ENCODE measurements at places on chromosomes 11 and 22. TPM values are rescaled to one million over a fixed set of nuclear protein-coding genes. Genes with fewer than 3 reads are reported as not detected.

DNA sequence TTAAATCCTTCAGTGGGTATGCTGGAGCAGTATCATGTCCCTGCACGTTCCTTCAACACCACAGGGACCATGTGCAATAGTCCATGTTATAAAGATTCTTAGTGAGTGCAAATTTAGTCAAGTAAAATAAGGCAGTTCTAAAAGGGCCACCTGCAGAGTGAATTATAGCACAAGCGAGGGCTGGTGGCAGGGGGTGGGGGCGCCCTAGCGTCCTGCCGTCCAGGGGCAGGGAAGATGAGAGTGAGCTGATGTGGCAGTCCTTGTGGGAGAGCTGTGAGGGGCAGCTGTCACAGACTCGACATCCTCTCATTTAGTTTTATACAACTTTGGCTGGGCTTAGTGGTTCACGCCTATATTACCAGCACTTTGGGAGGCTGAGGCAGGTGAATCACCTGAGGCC, 29.1 kb downstream of the FAM118A start:
- no peak for DNase-seq

DNA sequence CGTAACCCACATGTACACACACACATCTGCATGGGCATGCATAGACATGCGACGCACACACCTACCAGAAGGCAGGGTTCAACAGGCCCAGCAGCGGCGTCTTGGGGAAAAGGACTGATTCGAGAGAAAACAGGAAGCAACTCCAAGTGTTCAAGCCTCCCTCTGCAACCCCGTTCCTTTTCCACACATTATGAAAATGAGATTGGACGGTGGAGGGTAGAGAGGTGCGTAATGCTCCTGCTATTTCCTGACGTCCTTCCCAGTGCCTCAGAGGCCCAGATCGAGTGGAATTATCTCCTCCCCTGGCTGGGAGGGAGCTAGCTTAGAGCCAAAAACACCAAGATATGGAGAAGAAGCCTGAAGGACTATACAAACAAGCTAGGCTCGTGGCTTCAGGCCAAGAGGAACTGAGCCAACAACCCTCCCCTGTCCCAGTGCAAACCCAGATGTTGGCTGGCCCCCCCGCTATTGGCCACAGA, 289.2 kb downstream of the MN1 start:
- peak; percentile 54 for DNase-seq

DNA sequence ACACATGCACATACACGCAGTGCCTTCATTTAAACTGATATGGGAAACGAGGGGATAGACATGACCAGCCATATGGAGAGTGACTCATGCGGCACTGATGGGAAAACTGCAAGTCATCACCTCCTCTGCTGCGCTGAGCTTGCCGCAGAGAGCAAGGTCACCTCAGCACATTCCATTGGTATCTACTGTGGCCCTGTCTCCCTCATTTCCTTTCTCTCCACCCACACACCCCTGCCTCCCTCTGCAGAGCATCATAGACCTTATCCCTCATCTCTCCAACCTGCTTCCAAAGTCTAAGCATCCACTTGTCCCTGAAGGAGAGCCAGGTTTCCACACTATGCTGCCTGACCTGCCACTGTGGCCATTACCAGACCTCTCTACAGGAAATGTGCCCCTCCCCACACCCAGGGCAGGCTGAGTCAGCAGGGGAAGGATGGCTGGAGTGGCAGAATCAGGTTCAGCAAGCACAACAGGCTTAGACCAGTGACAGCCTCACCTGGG, 116.9 kb upstream of the SNX19 start:
- no peak for DNase-seq

DNA sequence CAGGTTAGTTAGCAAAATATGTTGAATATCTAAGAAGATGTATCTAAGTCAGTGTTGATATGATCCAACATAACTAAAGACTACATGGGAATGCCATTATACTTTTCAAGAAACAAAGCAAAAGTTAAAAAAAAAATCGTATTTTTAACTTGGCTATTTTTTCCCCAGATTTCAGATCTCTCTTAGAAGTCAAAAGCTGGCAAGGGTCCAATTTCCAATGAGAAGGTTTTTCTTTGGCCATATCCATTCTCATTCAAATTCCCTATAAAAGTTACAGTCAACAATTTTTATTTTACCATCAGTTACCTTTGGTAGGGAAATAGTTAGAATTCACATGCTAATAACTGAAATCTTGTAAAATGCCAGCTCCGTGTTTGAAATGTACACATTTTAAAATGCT, 70.5 kb upstream of the FAT3 start:
- DNase-seq: no peak

DNA sequence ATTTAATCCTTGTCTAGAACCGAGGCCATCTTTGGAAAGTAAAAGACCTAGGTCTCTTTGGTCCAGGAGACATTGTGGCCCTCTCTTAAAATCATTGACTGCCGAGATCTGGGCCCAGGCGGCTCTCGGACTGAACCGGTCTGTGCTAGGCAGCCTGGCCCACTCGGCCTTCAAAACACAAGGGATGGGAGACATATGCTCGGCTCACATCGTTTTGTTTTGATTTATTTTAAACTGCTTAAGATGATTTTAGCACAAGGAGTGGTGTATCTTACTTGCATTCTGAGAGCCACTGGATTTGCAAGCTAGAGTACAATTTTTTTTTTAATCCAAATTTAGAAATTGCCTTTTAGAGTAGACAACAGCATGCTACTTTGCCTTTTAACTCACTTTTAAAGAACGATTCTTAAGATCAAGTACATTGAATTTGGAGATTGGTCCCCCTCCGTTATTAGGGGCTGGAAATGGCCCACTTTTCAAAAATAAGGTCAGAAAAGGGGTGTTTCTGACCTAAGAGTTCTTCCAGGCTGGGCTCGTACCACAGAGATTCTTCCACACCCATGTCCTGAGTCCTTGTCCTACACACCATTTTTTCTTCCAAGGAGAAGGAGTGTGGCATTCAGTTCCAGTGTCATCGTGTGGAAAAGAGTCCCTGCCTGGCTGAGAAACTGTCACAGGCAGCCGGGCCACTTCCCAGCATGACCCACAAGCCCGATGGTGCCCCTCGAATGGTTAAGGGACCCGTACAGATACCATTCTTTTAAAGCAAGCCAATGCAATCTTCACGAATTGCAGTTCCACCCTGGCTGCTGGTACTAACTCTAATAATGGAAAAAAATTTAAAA, 80.5 kb upstream of the WNT7B start:
- DNase-seq: peak; percentile 39

DNA sequence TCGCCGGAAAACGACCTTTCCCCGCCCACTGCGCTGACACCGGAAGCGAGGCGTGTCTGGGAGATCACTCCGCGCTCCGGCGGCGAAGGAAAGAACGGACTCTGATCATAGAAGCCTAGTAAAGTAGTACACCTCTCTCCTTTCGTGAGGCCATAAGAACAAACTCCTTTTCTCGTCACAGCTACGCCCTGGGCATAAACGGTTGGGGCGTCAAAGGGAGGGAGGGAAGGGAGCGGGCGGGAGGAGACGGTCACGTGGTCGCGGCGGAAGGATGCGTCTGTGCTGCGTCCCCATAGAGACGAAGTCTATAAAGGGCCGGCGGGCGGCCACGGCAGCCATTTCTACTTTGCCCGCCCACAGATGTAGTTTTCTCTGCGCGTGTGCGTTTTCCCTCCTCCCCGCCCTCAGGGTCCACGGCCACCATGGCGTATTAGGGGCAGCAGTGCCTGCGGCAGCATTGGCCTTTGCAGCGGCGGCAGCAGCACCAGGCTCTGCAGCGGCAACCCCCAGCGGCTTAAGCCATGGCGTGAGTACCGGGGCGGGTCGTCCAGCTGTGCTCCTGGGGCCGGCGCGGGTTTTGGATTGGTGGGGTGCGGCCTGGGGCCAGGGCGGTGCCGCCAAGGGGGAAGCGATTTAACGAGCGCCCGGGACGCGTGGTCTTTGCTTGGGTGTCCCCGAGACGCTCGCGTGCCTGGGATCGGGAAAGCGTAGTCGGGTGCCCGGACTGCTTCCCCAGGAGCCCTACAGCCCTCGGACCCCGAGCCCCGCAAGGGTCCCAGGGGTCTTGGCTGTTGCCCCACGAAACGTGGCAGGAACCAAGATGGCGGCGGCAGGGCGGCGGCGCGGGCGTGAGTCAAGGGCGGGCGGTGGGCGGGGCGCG, at the start of gene ATF4:
Gene ATF4, plus strand, starts transcription at position 337 of the 880 bp plus-strand sequence. CDS start 884 bp downstream, outside the sequence.
- peak; percentile 92 for DNase-seq

DNA sequence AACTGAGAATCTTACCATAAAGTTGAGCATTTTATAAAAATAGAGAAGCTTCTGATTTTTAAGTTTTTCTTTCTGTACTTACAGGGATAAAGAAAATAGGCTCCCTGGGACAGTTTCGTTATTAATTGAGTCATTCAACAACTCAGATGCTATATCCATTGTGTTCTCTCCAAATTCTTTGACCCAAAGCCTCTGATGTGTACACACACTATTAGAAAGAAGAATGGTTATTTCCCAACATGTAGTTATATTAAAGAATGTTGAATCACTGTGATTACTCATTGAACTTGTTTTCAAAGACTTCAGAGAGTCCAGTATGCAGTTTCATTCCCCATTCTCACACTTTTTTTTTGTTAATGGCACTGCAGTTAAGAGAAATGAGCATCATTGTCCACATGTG, 734.3 kb upstream of the ARHGAP42 start:
- no peak for DNase-seq

- DNase-seq: no peak
Measured at GRCh38 chr11:101061606-101062005, 68.0 kb downstream of the PGR start.

- no peak for DNase-seq
Measured at GRCh38 chr11:20132667-20133039, 27.6 kb downstream of the DBX1 start.

DNA sequence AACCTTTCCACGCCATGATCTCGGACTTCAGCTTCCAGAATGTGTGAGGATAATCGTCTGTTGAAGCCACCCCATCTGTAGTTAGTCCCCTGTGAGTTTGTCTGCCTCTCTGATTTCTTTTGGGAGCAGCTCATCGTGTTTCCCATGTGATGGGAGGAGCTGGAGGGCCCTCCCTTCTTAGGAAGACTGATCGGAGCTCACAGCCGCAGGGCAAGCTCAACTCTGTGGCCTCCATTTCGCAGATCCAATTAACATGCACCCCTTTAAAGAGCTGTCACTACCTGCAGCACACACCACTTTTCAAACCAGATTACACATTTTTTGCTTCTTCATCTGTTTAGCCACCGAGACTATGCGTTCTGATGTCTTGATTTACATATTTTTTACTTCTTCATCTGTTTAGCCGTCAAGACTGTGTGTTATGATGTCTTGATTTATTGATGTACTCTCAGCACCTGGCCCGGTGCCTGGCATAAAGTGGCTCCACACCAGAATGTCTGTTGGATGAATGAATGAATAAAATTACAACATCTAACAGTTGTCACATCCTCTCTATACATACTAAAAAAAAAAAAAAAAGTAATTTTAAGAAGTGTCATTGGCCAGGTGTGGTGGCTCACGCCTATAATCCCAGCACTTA, 14.9 kb upstream of the PPFIA1 start:
- DNase-seq: no peak

GRCh38 chr11:73996161-73996747, 12.6 kb downstream of the UCP3 start:
- no peak for DNase-seq

DNA sequence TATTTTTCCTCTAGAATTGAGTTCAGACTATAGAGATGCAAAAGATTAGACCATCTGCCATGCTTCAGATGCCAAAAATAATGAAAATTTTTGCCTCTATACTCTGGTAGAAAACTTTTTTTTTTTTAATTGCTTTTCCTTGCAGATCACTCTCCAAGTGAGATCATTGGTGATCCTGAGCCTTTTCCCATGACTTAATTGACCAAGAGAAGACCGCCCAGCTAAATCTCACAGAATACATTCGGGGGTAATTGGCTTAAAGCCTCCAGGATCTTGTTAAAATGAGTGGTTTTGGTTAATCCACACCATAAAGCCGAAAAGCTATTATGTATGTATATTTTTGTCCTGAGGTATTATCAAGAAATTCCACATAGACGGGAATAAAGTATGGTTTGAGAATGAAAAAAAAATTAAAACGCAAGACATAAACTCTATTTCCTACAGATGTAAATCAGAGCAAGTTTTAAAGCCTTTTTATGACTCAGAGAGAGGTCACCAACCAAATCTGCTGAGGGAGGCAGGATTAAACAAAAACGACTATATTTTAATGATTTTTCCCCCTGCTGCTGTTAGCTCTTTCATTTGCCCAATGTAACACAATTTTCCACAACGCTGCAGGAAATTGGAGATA, 64.0 kb downstream of the PARVA start:
- DNase-seq: no peak

DNA sequence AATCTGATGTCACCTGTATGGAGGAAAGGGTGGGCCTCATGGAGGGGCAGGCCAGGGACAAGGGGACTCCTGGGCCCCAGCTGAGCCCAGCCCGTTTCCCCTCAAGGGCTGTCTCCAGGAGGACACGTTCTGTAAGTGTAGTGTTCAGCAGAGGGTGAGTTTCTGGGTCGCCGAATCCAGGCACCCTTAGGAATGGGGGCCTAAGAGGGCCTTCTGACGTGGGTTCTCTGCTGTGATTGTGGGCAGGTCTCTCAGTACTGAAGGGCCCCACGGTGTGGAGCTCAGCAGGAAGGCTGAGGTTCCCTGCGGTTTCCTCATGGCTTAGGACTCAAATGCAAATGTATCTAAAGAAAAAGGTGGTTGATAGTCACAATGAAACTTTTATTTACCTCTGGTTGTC, 6.5 kb downstream of the PTDSS2 start:
- DNase-seq: no peak

DNA sequence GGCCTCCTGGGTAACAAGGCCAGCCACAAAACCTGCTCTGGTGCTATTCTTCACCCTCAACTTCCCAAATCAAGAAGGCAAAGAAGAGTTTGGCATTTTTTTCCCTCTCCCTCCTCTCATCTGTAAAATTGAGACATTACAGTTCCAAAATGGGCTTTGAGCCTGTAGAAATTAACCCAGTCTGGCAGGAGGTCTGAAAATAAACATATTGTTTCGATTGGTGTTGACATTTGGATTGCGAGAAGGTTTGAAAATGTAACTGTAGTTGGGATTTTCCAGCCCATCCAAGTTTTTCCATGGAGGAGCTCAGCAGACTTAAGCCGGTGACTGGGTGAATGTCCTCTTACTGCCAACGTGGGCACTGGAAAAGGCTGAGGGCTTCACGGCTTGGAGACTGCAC, 35.0 kb upstream of the ALX4 start:
- DNase-seq: no peak

The PIWIL4 gene
- total RNA-seq: 0.28 TPM

The CDHR5 gene
- total RNA-seq: 64.8 TPM

The TKFC gene
- total RNA-seq: 176 TPM

The RIMBP3B gene
- 0.08 TPM for total RNA-seq

The C22orf31 gene
- total RNA-seq: not detected

The HBB gene
- total RNA-seq: 143 TPM

The OSBP gene
- 57.7 TPM for total RNA-seq

The SCO2 gene
- not detected for total RNA-seq

The OR51E2 gene
- not detected for total RNA-seq
